ENCODE measurements at places on chromosomes 3 and 15.

DNA sequence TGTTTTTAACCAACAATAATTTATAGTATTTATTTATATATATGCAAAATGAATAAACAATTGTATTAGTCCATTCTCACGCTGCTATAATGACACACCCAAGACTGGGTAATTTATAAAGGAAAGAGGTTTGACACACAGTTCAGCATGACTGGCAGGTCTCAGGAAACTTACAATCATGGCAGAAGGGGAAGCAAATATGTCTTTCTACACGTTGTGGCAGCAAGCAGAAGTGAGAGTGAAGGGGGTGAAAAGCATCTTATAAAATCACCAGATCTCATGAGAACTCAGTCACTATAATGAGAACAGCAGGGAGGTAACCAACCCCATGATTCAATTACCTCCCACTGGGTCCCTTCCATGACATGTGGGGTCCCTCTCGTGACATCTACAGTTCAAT lies 162.8 kb upstream of the SLITRK3 start:
- no peak for DNase-seq

GRCh38 chr15:74376226-74376625 lies 8.8 kb upstream of the CYP11A1 start:
- DNase-seq = no peak

DNA sequence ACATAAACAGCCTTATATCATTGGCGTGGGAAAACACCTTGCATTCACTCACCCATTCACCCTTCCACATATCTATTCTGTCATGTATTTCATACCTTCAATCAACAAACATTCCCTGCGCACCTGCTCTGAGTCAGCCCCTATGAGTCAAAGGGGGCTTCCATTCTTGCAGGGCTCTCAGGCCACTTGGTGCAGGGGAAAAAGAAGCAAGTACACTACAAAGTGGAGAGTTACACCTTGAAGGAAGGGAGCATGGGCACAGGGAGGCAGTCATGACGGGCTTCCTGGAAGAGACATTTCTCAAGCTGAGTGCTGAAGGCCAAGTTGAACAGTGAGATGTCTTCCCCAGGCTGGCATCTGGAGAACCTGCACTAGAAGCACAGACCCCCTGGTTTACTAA lies 4.6 kb upstream of the AMOTL2 start:
- DNase-seq = no peak

GRCh38 chr3:144770281-144770680 lies 798.7 kb downstream of the DIPK2A start:
- DNase-seq = no peak

GRCh38 chr3:193704431-193704830 lies 111.4 kb downstream of the OPA1 start:
- no peak for DNase-seq

GRCh38 chr15:25635191-25635590 lies 196.4 kb upstream of the UBE3A start:
- DNase-seq = no peak

- no peak for DNase-seq
These were observed 78.4 kb downstream of the AKAP13 start for GRCh38 chr15:85458764-85459163.

DNA sequence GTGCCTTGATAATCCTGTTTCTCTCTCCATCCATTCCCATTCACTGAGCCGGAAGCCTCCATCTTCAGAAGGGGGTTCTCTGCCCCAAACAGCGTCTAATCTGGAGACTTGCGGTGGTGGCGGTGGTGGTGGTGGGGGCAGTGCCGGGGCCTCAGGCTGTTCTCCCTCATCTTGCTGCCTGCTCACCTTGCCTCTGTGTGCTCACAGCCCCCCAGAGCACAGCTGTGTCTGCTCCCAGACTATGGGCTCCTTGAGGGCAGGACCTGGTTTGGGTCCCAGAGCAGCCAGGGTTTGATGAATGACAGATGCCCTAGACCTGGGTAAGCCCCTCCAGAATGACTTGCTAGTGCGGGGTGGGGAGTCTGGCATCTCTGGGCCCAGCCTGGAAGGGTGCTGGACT lies 430 bp upstream of the PSTPIP1 start:
- no peak for DNase-seq

Measured in NCI-H1417 treated with DMSO at 0.1 percent for 48 hours (cell line).